ENCODE measurements at places on chromosomes 1 and 21.

- DNase-seq = no peak
These were observed 2.4 kb downstream of the SH2D5 start for GRCh38 chr1:20729990-20730689.

- DNase-seq = no peak
These were observed 109.8 kb downstream of the PATJ start for GRCh38 chr1:61851849-61852669.

- DNase-seq = no peak
These were observed 21.4 kb downstream of the COL6A1 start for GRCh38 chr21:46002841-46003574.

GRCh38 chr1:221724931-221725605 is 16.8 kb downstream of the DUSP10 start:
- no peak for DNase-seq

DNA sequence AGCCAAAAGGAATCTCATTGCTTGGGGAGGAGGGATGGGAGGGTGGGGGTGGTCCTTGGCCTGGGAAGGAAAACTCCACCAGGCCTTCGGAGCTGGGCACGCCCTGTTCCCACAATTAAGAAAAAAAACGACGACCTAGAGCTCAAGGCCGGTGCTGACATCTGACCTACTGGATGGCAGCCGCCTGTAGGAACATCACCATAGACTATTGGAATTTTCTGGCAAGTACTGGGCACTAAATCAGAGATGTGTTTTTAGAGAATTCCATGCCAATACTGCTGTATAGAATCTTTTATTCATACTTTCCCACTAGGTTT is 729 bp downstream of the NADK start:
- no peak for DNase-seq

DNA sequence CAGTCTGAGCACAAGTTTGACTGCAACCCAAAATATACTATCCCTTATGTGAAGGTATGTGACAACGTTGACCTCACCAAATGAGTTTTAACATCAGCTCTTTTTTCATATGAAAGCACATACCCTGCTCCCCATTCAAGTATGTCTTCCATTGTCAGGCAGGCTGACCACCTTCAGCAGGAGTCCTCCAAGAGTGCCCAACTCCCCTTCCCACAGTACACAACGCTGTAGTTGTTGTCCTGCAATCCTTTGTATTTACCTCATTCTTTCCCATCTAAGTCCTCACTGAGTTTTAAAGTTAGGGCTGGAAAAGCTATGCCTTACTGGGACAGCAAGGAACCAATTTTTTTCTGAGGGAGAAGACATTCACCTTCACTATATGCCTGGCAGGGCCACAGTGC is 14.7 kb downstream of the SFPQ start:
- no peak for DNase-seq

DNA sequence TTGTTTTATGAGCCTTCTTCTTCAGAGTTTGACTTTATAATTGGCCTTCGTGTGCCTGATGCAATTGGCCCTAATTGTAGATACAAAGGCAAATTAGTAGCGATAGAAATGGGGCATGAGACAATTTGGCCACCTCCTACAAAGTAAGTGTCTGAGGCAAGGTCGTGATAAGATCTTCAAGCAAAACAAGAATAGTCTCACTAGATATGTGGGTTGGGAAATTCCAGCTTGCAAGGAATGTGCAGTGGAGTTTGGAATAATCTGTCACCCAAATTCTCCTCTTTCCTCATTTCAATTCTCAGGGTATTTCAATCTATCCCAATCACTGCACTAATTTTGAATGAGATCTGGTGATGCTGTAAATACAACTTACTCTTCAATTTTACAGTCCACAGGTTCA is 11.4 kb upstream of the TSNAX start:
- no peak for DNase-seq

GRCh38 chr1:233897325-233898162 is 6.9 kb upstream of the SLC35F3 start:
- DNase-seq = no peak

- no peak for DNase-seq
These were observed 18.8 kb upstream of the PWP2 start for GRCh38 chr21:44088401-44088780.

DNA sequence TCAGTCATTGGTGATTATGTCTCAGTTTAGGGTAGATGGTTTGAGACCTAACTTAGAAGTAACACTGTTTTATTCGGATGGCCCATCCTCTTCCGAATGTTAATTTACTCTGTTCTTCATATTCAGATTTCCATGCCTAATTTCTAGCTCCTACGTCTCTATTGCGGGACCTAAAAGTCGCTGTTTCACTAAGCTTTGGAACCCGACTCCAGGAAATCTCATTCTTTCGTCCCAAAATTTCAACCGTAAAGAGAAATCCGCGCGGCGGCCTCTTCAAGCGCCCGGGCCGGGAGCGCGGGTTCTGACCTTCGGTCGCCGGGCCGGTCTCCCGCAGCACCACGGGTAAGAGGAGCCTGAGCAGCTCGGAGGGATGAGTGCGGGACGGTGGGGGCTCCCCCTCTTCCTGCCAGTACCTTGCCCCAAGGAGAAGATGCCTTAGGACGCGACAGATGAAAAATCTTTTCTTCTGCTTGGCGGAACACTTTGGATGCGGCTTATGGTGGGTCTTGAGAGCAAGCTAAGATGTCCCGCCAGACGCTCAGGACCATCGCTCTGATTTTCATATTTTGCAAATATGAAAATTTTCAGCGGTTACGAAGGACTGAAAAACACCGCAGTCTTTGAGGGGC is 128.7 kb downstream of the PPIAL4G start:
- no peak for DNase-seq

DNA sequence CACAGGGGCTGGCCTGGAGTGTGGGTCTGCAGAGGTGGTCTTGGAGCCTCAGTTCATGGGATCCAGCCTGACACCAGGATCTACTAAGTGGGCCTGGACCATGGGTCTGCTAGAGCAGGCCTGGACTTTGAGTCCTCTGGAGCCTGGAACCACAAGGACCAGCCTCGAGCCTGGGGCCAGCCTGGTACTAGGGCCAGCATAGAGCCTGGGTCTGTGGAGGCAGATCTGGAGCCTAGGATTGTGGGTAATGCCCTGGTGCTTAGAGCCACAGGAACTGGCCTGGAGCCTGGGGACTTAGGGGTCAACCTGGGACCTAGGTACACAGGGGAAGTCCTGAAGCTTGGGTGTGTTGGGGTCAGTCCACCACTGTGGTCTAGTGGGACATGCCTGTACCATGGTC is 12.7 kb downstream of the LORICRIN start:
- DNase-seq = no peak

DNA sequence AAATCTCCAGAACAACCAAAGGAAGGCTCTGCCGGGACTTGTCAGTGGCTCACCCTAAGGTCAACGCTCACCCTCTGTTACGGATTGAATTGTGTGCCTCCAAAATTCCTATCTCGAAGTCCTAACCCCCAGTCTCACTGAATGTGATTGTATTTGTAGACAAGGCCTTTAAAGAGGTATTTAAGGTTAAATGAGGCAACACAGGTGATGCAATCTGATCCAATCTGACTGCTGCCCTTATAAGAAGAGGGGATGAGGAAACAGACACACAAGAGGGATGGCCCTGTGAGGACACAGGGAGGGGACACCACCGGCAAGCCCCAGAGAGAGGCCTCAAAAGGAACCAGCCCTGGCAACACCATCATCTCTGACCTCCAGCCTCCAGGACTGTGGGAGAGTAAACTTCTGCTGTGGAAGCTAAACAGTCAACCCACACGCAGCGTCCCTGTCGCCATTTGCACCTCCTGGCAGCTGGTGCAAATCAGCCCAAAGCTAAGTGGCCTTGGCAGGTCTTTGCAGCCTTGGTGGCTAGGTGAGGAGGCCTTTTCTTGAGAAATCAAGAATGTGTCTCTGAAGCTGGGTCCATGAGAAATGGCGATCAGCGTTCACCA is 24.2 kb downstream of the UBASH3A start:
- no peak for DNase-seq

- no peak for DNase-seq
These were observed 15.2 kb downstream of the C21orf58 start for GRCh38 chr21:46308431-46308830.

- no peak for DNase-seq
These were observed 20.0 kb downstream of the PTPRF start for GRCh38 chr1:43550598-43551246.

DNA sequence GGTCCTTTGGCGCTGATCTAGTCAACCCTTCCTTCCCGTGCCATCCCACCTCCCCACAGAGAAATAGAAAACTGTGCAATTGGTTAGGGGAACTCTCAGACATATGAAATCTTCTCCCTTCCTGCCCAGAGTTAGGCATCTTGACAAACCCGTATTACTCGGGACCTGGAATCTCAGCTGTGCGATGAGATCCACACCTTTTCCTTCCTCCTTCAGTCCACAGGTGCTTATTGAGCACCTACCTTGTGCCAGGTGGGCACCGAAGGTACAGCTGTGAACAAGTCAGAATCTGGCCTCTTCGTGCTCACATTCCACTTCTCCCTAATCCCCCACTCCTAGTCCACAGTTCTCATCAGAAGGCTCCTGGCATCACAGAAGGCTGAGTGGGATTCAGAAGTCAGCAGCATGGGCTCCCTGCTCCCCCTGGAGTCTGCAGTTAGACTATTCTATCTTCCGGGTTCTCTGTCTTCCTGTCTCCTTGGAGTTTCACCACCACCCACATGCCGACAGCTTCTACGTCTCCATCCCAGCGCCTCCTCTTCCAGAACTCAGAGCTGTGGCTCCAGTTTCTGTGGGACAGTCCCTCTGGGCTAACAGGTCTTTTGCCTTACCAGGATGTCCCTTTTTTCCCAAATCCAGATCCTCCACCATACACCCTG is 23.0 kb downstream of the KNCN start:
- no peak for DNase-seq

DNA sequence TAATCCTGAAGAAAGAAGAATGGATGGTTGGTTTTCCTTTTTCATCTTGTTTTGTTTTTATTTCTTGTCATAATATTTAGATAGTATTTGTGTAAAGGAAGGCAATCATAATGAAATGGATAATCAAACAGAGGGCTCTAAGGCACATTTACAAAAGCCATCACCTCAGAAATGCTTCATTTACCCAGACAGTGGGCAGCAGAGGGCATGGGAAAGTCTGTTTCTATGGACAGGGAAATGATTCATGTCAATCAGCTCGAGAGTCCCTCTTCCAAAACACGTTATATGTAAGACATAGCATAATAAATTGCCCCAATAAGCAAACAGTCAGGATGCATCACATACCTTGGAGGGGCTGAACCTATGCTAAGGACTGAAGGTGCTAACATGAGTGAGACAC is 426.1 kb downstream of the PLPP3 start:
- no peak for DNase-seq

DNA sequence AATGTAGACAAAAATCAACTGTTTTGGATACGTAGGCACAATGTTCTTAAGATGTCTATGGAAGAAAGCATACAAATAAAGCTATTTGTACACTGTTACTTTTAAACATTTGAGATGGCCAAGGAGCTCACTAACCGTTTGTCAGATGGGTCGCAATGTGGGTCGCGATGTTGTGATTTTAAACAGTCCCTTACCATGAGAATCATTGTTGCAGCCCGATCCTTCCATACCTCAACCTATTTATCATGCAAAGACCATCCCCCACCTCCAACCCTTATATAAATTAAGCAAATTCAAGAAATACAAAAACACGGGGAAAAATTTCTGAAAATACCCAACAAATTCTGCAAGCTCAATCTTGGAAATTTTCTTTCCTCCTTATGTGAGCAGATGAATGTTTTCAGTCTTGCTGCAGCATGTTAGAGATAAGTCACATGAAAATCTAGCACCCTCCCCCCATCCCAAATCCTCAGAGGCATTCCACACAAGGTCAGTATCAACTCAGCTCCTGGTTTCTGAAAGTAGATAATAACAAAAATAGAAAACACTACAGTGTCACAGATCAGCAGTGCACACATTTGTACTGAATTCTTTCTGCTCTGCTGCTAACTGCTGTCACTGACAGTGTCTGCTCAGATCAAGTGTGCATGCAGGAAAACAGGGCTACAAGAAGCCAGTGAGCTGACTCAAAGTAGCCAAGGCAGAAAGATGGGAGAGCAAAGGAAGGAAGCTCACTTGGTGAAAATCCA is 92.9 kb upstream of the TTC39A start:
- no peak for DNase-seq

- no peak for DNase-seq
These were observed 725.8 kb downstream of the MRPL39 start for GRCh38 chr21:24881506-24881905.

GRCh38 chr1:20359451-20360330 is 69.0 kb downstream of the VWA5B1 start:
- no peak for DNase-seq

DNA sequence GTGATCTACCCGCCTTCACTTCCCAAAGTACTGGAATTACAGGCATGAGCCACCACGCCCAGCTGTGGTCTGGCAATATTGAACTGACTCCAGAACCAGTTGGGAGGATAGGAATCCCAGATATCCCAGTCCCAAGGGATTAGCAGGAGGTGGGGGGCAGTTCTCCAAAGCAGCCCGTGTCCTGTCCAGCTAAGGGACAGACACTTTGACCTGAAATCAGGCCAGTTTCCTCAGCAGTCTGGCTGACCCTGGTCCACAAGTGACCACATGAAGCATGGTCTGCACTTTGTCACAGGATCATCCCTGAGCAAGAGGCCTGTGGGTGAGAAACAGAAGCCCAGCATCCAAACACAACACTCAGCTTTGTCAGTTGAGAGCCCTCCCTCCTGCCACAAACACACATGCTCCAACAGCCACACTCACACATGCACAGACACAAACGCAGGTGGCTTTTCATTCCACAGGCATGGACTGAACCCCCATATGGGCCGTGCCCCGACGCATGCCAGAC is 2.7 kb upstream of the FDPS start:
- DNase-seq = no peak
